ENCODE measurements at places on chromosomes 16 and 17.
A peak's percentile ranks its signal among the peaks of the same experiment; 100 is the strongest.

DNA sequence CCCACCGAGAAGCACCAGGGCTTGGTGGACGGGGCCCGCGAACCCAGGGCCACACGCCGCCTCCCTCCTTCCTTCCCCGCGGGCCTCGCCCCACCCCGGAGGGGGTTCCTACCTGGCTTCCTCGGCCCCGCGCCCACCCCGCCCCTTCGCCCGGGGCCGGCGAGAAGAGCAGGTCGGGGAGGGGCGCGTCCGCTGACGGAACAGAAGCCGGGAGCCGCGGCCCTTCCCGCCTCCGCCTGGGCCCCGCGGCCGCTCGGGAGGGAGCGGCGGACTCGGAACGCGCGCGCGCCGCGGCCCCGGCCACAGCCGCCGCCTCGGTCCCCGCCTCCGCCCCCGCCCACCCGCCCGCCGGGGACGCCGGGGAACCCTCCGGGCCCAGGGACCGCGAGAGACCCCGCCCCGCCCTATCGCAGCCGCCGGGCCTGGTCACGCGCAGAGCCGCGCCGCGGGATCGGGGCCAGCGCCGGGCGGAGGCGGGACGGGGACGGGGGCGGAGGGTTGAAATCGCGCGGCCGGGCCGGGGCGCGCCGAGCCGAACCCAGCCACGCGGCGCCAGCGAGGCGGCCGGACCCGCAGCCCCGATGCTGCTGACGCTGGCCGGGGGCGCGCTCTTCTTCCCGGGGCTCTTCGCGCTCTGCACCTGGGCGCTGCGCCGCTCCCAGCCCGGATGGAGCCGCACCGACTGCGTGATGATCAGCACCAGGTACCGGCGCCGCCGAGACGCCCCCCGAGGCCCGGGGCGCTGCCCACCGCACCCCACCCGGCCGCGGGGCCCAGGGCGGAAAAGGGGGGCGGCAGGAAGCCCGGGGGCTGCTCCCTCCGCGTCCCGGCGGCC, at the start of gene TLCD3A:
TLCD3A (plus strand) TSS at position 530 of the 835 bp plus-strand sequence; CDS start at position 582, 52 bp downstream.
- peak; percentile 85 for DNase-seq

GRCh38 chr17:3712811-3713463, 10.8 kb upstream of the HASPIN start:
- peak; percentile 97 for DNase-seq

GRCh38 chr17:81291662-81292061, 3.4 kb downstream of the SLC38A10 start:
- peak; percentile 82 for DNase-seq

GRCh38 chr17:68095205-68095811, 59.8 kb downstream of the KPNA2 start:
- DNase-seq, result no peak

GRCh38 chr17:65485388-65486299, 75.8 kb downstream of the AXIN2 start:
- no peak for DNase-seq

DNA sequence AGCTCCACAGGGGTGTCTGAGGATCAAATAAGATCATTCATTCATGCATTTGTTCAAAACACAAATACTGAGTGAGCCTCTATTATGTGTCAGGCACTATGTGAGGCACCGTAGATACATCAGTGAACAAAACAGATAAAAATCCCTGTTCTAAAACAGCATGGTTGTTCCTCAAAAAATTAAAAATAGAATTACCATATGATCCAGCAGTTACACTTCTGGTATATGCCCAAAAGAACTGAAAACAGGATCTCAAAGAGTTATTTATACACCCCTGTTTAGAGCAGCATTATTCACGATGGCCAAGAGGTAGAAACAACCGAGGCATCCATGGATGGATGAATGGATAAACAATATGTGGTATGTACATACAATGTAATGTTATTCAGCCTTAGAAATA, 15.4 kb downstream of the PIPOX start:
- no peak for DNase-seq

- DNase-seq, result peak; percentile 70
Measured at GRCh38 chr17:5511401-5512225, 25.2 kb downstream of the MIS12 start.

DNA sequence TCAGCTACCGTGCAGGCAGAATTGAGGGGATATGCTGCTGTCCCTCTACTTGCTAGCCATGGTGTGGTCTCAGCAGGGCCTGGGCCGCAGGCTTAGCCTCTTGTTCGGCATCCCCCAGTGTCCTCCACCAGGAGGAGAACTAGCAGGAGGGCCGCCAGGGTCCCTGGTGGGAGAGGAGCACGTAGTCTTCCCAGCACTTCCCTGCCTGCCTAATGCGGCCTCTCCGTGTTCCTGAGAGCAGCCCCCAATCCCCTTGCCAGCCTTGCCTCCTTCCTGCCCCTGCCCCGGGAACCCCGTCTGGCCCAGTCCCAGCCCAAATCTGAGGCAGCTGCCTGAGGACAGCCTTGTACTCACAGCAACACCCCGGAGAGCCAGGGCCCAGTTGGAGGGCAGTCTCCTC, 38.1 kb downstream of the PLD6 start:
- no peak for DNase-seq

- DNase-seq, result peak; percentile 76
Measured at GRCh38 chr17:74566132-74566753, 1.1 kb downstream of the CD300H start.

- DNase-seq, result no peak
Measured at GRCh38 chr17:381516-381915, 28.9 kb upstream of the RPH3AL start.

- no peak for DNase-seq
Measured at GRCh38 chr17:296906-297690, 55.5 kb downstream of the RPH3AL start.

GRCh38 chr17:11140043-11140442, 101.0 kb upstream of the SHISA6 start:
- DNase-seq, result no peak

- peak; percentile 37 for DNase-seq
Measured at GRCh38 chr17:33416131-33416530, 123.0 kb upstream of the ASIC2 start.

GRCh38 chr17:58305626-58306025, 23.0 kb downstream of the TSPOAP1 start:
- no peak for DNase-seq

GRCh38 chr17:77434136-77435114, 293.7 kb downstream of the SEC14L1 start:
- DNase-seq, result no peak

Measured in hematopoietic multipotent progenitor cell treated with erythropoietin and hydrocortisone succinate and interleukin-3 and kit ligand, for 4 days (in vitro differentiated cells).